ENCODE measurements at places on chromosomes 13 and 19. TPM values are rescaled to one million over a fixed set of nuclear protein-coding genes. Genes with fewer than 3 reads are reported as not detected.

Gene SMIM17
- not detected for total RNA-seq

Gene ATP1A3
- 4.6 TPM for total RNA-seq

Gene CAPN12
- total RNA-seq, result 6.0 TPM

Gene LRRC4B
- total RNA-seq, result 0.38 TPM

Gene ZNF738
- 1.0 TPM for total RNA-seq

Gene CRTC1
- 4.8 TPM for total RNA-seq

Gene MED4
- 35.6 TPM for total RNA-seq

Gene PTPRH
- 5.8 TPM for total RNA-seq

Gene CEACAM3
- not detected for total RNA-seq

Gene ZNF382
- total RNA-seq, result not detected

Gene CPAMD8
- 0.46 TPM for total RNA-seq

Gene KDELR1
- total RNA-seq, result 434 TPM

Gene ADGRE3
- not detected for total RNA-seq

Gene CASP14
- not detected for total RNA-seq

Gene FAM124A
- total RNA-seq, result 3.2 TPM

Gene SDHAF1
- 55.5 TPM for total RNA-seq

Gene OR7C1
- not detected for total RNA-seq

Gene COL5A3
- 3.6 TPM for total RNA-seq

Gene IRGC
- total RNA-seq, result not detected

Gene SKA3
- 14.6 TPM for total RNA-seq

Gene SIRT6
- total RNA-seq, result 37.0 TPM

Gene KIRREL2
- total RNA-seq, result 0.26 TPM

Gene CLDND2
- 12.6 TPM for total RNA-seq

Gene KCNJ14
- 1.7 TPM for total RNA-seq

Gene PBX4
- 1.7 TPM for total RNA-seq

Gene CHST8
- not detected for total RNA-seq

Gene KLF2
- 30.6 TPM for total RNA-seq

Gene GJB2
- 0.53 TPM for total RNA-seq

Measured in A549 treated with ZK216348 at 1 μM for 4 hours (cell line).